Large intestine (tissue), 12 donors: ENCODE measurements at places on chromosomes 5 and 9. TPM values are rescaled to one million over a fixed set of nuclear protein-coding genes. Genes with fewer than 3 reads are reported as not detected.

DNA sequence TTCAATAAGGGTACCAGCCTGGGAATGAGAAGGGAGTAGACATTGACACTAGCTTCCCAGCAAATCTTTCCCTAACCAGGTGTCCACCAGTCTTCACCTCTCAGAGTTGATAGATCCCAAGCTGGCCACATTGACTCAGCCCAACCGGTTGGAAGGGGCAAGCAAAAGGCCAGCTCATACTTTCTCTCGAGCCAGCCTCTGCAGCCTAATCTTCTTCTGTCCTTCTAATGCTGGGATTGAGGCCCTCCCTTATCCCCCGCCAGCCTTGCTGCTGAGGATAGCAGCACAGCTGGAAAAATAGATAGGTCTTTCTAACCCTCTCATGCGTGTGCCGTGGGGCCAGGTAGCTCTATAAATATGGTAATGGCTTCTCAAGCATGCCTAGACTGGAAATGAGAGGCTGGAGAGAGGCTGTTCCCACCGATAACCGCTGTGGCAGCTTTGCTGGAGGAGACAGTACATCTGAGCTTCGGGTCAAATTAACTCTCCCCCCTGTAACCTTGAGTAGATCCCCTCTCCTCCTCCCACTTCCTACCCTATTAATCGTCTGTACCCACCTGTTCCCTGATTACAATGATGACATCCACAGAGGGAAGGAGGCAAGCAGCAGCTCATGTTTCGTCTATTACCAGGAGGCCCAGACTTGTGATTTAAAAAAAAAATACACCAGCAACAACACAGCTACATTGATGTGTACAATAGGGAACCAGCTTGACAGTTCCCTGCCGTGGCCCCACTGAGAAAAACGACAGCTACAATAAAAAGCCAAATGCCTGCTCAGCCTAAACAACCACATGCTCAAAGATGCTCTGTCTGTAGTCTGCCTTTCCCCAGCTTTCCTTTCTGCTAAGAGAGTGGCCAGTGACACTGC, 219.9 kb upstream of the BRINP1 start:
- H3K4me3 ChIP-seq: no peak overlapping the region
- H3K36me3 ChIP-seq: no peaks in the 10 kb centered on the region
- H3K27me3 ChIP-seq: no peaks in the 10 kb centered on the region
- DNase-seq: no peak
- no peaks in the 10 kb centered on the region for H3K4me1 ChIP-seq
- no peak overlapping the region for H3K27ac ChIP-seq

Gene RNF208
- polyA plus RNA-seq: 11.0 TPM

DNA sequence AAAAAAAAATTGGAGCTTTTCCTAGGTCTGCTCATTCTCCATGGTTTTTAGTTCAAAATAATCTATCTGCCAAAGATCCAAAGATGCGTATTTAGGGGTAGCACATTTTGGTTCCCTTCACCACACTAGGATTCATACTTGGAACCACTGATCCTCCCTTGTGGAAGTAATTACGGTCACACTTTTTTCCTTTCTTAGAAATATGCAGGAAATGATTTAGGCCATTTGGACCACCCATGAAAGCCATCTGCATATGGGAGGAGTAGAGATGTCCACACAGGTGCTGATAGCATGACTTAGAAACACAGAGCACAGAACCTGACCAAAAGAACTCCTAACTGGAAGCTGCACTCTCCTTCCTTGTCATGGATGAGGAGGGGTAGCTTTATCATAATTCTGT, 105.9 kb upstream of the RAI14 start:
- no peaks in the 10 kb centered on the region for H3K36me3 ChIP-seq
- no peak for DNase-seq
- no peaks in the 10 kb centered on the region for H3K27me3 ChIP-seq
- peaks cover 7% of the 10 kb centered on the region for H3K4me1 ChIP-seq

DNA sequence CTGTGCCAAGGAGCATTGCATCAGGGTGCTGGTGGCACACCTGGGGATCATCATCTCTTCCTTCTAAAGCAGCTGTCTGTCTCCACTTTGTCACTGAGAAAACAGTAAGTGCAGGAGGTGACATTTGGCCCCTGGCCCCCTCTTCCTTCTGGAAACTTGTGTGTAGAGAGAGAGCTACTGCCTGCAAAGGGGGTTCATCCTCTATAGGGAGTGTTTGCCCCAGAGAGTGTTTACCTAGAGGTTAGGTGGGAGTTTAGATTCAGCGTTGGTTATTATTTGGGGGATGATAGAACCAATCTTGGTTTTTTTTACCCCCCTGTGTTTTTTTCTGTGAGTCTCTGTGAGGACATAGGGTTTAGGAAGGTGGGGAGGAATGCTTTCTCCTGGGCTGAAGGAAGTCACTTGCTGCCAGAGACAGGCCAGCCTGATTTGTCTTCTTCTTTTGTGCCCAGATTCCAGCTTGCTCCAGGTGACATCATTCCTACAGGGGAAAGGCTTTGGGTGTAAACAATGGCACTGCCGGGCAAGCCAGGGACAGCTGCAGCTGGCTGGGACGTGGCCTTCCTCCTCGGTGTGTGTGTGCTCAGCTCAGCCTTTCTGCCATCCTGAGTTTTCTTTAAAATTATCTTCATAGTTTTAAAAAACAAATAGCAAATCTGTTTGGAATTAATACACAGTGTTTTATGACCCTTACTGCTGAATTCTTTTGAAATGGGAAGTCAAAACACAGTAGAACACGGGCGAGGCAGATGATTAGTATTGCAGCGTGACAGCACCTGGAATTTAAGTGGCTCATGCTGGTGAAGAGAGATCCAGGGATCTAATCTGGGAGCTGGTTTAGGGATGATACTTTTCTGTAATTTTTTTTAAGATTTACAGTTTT, 24.5 kb downstream of the PRRC2B start:
- peaks cover 35% of the 10 kb centered on the region for H3K4me1 ChIP-seq
- no peaks in the 10 kb centered on the region for H3K27me3 ChIP-seq
- H3K36me3 ChIP-seq: peaks cover 13% of the 10 kb centered on the region
- DNase-seq: peak; percentile 39
- H3K27ac ChIP-seq: peak overlapping the region; percentile 3

GRCh38 chr9:13083963-13084528, 195.4 kb downstream of the MPDZ start:
- H3K36me3 ChIP-seq: no peaks in the 10 kb centered on the region
- DNase-seq: no peak
- H3K27ac ChIP-seq: no peak overlapping the region
- no peaks in the 10 kb centered on the region for H3K4me1 ChIP-seq
- H3K4me3 ChIP-seq: no peak overlapping the region

DNA sequence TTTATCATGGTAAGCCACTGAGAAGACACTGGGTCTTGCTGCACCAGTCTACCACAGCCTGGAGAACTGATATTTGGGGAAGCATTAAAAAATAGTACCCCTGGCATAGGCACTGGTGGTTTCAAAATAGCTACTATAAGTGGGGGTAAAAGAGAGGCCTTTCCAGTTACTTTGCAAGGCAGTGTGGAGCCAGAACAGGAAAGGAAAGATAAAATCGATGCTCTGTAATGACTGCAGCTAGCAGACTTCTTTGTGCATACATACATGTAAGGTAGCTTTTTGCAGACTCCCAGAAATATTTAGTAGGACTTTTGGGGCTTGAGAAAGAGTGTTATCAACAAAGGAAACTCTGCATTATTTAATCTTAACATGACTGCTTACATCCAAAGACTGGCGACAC, 31.3 kb upstream of the ALDOB start:
- H3K27ac ChIP-seq: no peak overlapping the region
- no peaks in the 10 kb centered on the region for H3K27me3 ChIP-seq
- no peak overlapping the region for H3K4me3 ChIP-seq
- H3K36me3 ChIP-seq: peaks cover 3% of the 10 kb centered on the region

DNA sequence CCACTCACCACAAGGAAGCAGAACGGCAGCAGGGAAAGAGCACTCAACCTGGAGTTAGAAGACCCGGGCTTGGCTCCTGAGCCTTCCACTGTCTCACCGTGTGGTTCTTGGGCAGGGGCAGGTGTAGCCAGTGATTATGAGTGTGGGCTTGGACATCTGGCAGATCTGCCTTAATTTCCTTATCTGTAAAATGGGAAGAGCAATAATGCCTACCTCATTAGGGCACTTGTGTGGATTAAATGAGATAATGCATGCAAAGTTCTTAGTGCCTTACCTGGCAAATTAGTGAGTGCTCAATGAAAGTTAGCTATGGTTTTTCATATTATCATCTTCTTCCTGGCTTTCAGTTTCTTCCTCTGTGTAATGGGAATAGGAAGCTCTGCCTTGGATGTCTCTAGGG, 28.1 kb upstream of the COL15A1 start:
- H3K36me3 ChIP-seq: no peaks in the 10 kb centered on the region
- no peak overlapping the region for H3K4me3 ChIP-seq
- no peak for DNase-seq

GRCh38 chr5:5025774-5026408, 114.2 kb upstream of the ADAMTS16 start:
- no peaks in the 10 kb centered on the region for H3K4me1 ChIP-seq
- DNase-seq: no peak
- no peaks in the 10 kb centered on the region for H3K27me3 ChIP-seq

- H3K4me3 ChIP-seq: no peak overlapping the region
- peak overlapping the region; percentile 93 for H3K27ac ChIP-seq
- no peaks in the 10 kb centered on the region for H3K27me3 ChIP-seq
These were observed 1.5 kb upstream of the PDE6A start for GRCh38 chr5:149946118-149946517.

Gene NR2F1-AS1
- 7.2 TPM for polyA plus RNA-seq

DNA sequence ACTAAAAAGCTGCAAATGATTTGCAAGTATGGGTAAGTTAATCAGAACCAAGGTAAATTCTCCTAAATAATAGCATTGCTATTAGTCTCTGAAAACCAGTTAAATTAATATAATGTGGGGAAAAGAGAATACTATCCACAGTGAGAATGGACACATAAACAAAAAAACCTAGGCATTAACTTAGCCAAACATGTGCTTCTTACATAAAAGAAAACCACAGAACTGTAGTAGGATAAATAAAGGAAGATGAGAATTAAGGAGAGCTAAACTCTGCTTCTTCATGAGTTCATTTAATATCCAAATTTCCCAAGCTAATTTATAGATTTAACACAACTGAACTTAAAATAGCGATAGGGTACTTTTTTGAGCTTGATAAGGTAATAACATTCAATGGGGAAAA, 31.8 kb downstream of the ABCA1 start:
- no peak for DNase-seq
- no peaks in the 10 kb centered on the region for H3K27me3 ChIP-seq
- H3K4me3 ChIP-seq: no peak overlapping the region
- H3K27ac ChIP-seq: no peak overlapping the region
- peaks cover 15% of the 10 kb centered on the region for H3K4me1 ChIP-seq

DNA sequence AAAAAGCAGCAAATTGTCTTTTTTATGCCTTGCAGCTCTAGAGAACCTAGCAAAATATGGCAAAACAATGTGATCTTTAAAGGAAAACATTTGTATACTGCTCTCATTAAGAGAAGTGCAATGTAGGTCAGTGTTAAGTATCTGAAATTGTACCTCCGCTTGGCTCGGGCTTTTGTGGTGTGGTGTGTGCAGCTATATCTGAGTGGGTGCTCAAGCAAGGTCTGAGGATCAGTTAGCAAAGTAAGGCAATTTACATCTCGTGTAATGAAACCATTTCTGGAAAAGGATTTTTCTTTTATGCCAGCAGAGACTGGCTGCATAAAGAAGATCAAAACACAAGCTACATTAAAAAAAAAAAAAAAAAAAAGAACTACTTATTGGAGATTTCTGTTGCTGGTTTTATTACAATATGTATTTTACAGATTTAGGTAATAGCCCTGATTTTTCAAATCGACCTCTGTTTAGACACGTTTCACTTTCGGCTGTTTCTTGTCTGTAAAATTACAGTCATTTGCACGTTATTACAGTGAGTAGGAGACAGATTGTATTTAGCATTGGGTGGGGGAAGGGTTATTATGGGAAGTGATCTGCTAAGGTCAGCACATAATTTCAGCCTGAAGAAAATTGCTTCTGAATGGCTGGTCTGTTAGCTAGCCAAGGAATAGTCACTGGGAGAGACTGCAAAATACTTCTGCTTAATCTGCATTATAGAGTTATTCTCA, 7.9 kb upstream of the ZNF608 start:
- H3K27me3 ChIP-seq: no peaks in the 10 kb centered on the region
- no peak for DNase-seq
- H3K36me3 ChIP-seq: no peaks in the 10 kb centered on the region
- no peak overlapping the region for H3K27ac ChIP-seq

- H3K27me3 ChIP-seq: peaks cover 56% of the 10 kb centered on the region
- no peaks in the 10 kb centered on the region for H3K36me3 ChIP-seq
- peak; percentile 27 for DNase-seq
These were observed at the start of gene ENTREP1 for GRCh38 chr9:69324549-69325401. Gene ENTREP1, plus strand, starts transcription at chr9:69325215. Its CDS starts 95 bp downstream, at chr9:69325310.

Gene KCNV2
- polyA plus RNA-seq: 0.09 TPM

Gene GGTA1
- 8.8 TPM for polyA plus RNA-seq

DNA sequence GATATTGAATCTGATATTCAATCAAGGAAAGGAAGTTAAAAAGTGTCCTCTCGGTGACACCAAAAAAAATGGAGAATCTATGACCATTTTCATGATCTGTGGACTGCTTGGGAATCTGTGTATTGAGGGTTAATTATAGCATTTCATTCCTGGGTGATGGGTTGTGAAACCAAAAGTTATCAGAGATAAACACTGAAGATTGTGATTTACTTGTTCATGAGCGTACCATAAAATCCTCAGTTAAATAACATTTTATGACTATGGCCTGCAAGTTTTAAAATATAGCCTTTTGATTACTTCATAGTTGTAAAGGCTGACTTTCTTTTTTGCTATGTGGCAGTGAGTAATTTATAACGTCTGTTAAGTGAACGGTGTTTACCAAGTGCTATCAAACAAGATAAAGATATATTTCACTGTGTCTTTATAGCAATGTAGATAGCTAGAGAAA, 267.9 kb upstream of the SEMA6A start:
- DNase-seq: peak; percentile 63
- peaks cover 6% of the 10 kb centered on the region for H3K4me1 ChIP-seq
- H3K4me3 ChIP-seq: no peak overlapping the region

Gene LCN1
- 0.09 TPM for polyA plus RNA-seq

Gene IRGM
- polyA plus RNA-seq: 0.09 TPM

Gene DBN1
- 49.5 TPM for polyA plus RNA-seq

- H3K4me3 ChIP-seq: peak overlapping the region; percentile 52
- H3K27ac ChIP-seq: peak overlapping the region; percentile 74
- H3K36me3 ChIP-seq: no peaks in the 10 kb centered on the region
- H3K4me1 ChIP-seq: peaks cover 23% of the 10 kb centered on the region
- peaks cover 53% of the 10 kb centered on the region for H3K27me3 ChIP-seq
- DNase-seq: peak; percentile 76
These were observed 6.2 kb upstream of the KLF9 start for GRCh38 chr9:70420441-70421271.

- H3K4me1 ChIP-seq: peaks cover 16% of the 10 kb centered on the region
- DNase-seq: no peak
- H3K27me3 ChIP-seq: no peaks in the 10 kb centered on the region
- H3K4me3 ChIP-seq: no peak overlapping the region
- H3K27ac ChIP-seq: no peak overlapping the region
These were observed 673.9 kb upstream of the KLF4 start for GRCh38 chr9:108163321-108164005.

Gene PTPRD
- 12.0 TPM for polyA plus RNA-seq

- H3K27ac ChIP-seq: no peak overlapping the region
- H3K4me1 ChIP-seq: no peaks in the 10 kb centered on the region
- no peaks in the 10 kb centered on the region for H3K36me3 ChIP-seq
- no peak overlapping the region for H3K4me3 ChIP-seq
These were observed 53.4 kb upstream of the SV2C start for GRCh38 chr5:76029739-76030138.

GRCh38 chr5:160183075-160183474, 46.2 kb upstream of the FABP6 start:
- no peak overlapping the region for H3K27ac ChIP-seq
- no peaks in the 10 kb centered on the region for H3K27me3 ChIP-seq
- no peak for DNase-seq
- no peaks in the 10 kb centered on the region for H3K36me3 ChIP-seq

GRCh38 chr9:114681594-114682332, at the start of gene TEX48:
Gene TEX48, minus strand, starts transcription at chr9:114682192. Its CDS starts 10,469 bp downstream, at chr9:114671723.
- no peaks in the 10 kb centered on the region for H3K4me1 ChIP-seq
- no peaks in the 10 kb centered on the region for H3K27me3 ChIP-seq
- no peak within 1 kb of the TSS for H3K4me3 ChIP-seq
- peak; percentile 67 for DNase-seq
- no peak within 1 kb of the TSS for H3K27ac ChIP-seq
- no peaks in the 10 kb centered on the region for H3K36me3 ChIP-seq
